ENCODE measurements at places on chromosomes 5 and 9. TPM values are rescaled to one million over a fixed set of nuclear protein-coding genes. Genes with fewer than 3 reads are reported as not detected.

Gene RLN2
- total RNA-seq: not detected

Gene LCP2
- 53.8 TPM for total RNA-seq

Gene CDK9
- total RNA-seq: 112 TPM

Gene ADAM19
- 10.4 TPM for total RNA-seq

Gene SLC4A9
- not detected for total RNA-seq

Gene GSN
- total RNA-seq: 6,678 TPM

Gene ZNF454
- total RNA-seq: 3.1 TPM

Gene DPH7
- 61.5 TPM for total RNA-seq

Gene SPOCK1
- 119 TPM for total RNA-seq

GRCh38 chr5:30838936-30839496 is 354.5 kb upstream of the CDH6 start:
- no peaks in the 10 kb centered on the region for H3K27me3 ChIP-seq
- no peak overlapping the region for H3K4me3 ChIP-seq
- H3K4me1 ChIP-seq: no peaks in the 10 kb centered on the region
- no peak overlapping the region for H3K27ac ChIP-seq
- no peak for DNase-seq

DNA sequence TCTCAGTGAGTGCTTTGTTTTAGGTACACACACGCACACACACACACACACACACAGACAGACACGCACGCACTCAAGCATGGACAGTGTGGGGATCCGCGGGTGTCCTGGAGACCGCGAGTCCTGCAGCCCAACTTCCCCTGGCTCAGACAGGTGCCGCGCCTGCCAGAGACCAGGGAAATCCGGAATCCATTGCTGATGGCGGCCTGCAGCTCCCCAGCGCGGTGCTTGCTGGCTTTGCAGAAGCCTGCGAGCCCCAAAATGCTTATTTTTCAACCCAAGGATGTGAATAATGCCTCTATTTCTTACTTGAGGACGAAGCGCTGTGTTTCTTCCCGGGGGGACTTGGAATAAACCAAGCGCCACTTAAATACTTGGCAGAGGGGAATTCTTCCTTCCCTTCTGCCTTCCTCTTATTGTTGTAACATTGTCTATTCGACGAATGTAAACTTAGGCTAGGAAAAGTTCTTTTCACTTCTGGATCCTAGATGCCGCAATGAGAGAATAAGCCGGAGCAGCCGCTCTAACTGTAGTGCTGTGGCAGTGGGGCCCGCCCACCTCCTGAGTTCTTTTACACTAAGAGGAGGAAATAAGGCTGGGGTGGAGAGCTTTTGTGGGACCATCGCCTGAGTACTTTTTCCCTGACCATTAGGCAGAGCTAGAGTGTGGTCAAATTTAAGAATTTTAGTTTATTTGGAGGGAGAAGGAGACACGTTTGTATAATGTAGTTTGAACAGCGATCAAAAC is 802 bp downstream of the ITGA2 start:
- no peaks in the 10 kb centered on the region for H3K4me1 ChIP-seq
- H3K36me3 ChIP-seq: no peaks in the 10 kb centered on the region
- DNase-seq: peak; percentile 8
- H3K27ac ChIP-seq: peak overlapping the region; percentile 78
- no peaks in the 10 kb centered on the region for H3K27me3 ChIP-seq

DNA sequence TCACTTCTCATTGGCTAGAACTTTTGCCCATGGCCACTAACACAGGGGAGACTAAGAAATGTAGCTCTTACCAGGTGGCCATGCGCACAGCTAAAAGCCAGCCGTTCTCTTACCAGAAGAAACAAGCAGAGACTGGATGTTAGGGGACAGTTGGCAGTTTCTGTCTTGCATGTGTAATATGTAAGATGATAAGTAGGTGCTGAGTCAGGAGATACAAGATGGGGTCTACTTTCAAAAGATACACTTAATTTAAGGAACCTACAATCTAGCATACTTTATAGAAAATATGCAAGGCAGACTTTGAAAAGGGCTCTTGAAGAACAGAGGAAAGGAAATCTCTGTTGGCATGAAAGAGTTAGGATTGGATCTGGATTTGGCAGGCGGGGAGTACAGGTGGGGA is 244.5 kb downstream of the ZSWIM6 start:
- H3K27me3 ChIP-seq: no peaks in the 10 kb centered on the region
- H3K4me1 ChIP-seq: no peaks in the 10 kb centered on the region
- H3K4me3 ChIP-seq: no peak overlapping the region
- H3K27ac ChIP-seq: no peak overlapping the region
- no peaks in the 10 kb centered on the region for H3K36me3 ChIP-seq

GRCh38 chr9:94277885-94278536 is 18.9 kb downstream of the ZNF169 start:
- H3K27ac ChIP-seq: no peak overlapping the region
- no peaks in the 10 kb centered on the region for H3K27me3 ChIP-seq
- H3K36me3 ChIP-seq: peaks cover 46% of the 10 kb centered on the region

DNA sequence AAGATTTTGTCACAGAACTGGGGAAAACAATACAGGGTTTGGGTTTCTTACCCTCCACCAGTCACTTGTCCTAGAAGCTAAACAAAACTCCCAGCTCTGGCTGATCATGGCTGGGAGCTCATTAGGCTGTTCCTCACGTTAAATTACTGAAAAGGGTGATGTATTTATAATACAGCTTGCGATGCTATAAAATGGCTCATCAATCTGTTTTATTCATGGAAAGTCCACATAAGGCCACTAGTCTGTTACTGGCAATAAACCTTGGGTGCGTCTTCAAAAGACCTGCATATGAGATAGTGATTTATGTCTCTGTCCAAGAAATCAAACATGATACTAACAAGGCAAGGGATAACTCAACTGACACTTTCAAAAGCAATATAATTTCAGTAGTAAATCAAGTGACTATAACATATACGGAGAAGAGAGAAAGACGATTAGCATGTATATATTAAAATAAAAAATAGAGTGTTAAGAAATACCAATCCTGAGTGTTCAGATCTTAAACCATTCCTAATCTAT is 219.0 kb downstream of the BNC2 start:
- H3K36me3 ChIP-seq: no peaks in the 10 kb centered on the region
- peaks cover 10% of the 10 kb centered on the region for H3K4me1 ChIP-seq
- no peak overlapping the region for H3K4me3 ChIP-seq
- no peak overlapping the region for H3K27ac ChIP-seq
- H3K27me3 ChIP-seq: no peaks in the 10 kb centered on the region

DNA sequence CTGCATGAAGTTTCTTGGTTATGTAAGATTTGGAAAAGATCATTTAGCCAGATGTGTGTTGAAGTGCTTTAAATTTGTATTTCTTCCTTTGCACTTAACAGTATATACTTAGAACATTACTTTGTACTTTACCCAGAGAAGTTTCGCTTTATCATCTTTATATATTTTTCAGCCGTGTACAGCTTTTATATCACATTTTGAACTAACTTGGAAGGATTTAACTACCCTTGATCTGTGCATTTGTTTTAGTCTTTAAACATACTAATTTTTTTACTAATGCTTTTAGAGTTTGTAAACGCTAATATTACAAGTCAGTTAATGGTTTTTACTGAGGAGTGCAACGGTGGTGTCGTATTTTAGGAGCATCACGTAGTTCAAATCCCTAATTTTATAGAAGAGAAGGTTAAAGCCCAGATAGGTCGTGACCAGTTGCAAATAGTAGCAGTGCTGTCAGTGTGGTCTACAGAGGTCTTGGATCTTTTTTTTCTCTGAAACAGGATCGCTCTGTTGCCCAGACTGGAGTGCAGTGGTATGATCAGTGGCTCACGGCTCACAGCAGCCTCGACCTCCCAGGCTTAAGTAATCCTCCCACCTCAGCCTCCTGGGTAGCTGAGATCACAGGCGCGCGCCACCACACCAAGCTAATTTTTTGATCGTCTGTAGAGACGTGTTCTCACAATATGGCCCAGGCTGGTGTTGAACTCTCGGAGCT is 2.0 kb downstream of the MATR3 start:
- H3K4me3 ChIP-seq: peak overlapping the region; percentile 98
- no peaks in the 10 kb centered on the region for H3K36me3 ChIP-seq
- peaks cover 53% of the 10 kb centered on the region for H3K4me1 ChIP-seq
- H3K27ac ChIP-seq: peak overlapping the region; percentile 98
